ENCODE measurements at places on chromosomes 1 and 21.

- no peak for DNase-seq
Measured at GRCh38 chr1:153355445-153356071, 2.1 kb upstream of the S100A9 start.

DNA sequence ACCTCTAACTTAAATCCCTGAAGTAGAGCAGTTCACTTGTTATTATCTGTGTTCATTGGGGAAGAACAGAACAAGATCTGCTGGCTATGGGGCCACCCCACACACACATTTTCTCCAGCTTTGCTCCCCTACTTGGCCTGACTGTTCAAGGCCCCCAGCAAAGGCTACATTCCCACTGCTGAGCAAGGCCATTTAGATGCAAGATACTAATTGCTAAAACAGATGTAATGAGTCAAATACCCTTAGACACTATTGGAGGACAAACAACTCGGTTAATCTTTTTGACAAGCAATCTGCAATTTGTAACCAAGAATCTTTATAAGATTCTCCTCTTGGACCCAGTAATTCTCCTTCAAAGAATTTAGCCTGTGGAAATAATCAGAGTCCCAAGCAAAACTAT is 67.7 kb downstream of the NAV1 start:
- DNase-seq: no peak

- DNase-seq: no peak
Measured at GRCh38 chr21:42440187-42440792, 36.6 kb downstream of the UBASH3A start.

DNA sequence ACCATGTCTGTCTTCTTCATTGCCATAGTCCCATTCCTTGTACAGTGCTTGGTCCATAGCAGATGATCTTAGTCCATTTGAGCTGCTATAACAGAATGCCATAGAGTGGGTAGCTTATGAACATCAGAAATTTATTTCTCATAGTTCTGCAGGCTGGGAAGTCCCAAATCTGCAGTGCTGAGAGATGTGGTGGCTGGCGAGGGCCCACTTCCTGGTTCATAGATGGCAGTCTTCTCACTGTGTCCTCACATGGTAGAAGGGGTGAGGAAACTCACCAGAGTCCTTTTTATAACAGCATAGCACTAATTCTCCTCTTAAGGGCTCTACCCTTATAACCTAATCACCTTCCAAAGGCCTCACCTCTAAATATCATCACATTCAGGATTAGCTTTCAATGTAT is 23.1 kb upstream of the RAP1A start:
- DNase-seq: peak; percentile 63

DNA sequence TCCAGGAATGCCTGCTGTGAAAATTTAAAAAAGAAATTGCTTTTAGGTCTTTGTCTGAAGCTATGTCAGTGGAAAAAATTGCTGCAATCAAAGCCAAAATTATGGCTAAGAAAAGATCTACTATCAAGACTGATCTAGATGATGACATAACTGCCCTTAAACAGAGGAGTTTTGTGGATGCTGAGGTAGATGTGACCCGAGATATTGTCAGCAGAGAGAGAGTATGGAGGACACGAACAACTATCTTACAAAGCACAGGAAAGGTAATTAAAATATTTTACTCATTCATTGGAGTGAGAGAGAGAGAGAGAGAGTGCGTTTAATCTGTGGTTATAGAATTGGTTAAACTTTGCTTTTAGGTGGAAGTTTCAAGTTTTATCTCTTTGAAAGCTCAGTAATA is 20.0 kb downstream of the CDC73 start:
- no peak for DNase-seq

GRCh38 chr1:234402939-234403338 is 29.7 kb downstream of the COA6 start:
- no peak for DNase-seq

GRCh38 chr1:45531873-45532272 is 10.2 kb upstream of the PRDX1 start:
- no peak for DNase-seq

DNA sequence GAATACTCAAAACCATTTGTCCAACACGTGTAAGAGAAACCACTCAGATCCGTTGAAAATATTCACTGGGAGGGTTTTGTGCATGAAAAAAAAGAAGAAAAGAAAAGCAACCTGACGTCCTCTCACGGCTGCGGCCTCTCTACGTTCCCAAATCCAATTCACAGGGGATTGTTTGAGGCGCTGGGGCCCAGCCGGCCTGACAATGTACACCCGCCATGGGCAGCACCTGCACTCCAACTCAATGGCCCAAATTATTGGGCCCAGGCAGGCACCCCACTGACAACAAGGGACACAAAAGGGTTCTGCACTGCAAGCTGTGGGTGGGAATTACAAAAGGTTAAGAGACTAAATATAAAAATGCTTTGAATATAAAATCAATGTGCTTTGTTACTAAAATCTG is 41.5 kb downstream of the MORN1 start:
- DNase-seq: no peak

DNA sequence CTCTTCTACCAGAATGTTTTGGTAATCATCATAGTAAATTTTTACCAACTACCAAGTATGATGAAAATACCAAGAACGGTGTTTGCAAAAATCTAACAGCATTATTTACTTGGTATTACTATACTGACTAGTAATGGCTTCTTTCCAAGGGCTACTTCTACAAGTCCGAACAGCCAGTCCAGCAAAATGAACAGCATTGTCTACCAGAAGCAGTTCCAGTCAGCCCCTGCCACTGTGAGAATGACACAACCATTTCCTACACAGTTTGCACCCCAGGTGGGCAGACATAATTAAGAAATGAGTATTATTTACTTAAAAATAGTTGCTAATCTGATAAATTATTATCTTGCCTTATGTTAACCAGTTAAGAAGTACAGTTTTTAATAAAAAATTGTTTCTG is 33.8 kb upstream of the MYOCOS start:
- DNase-seq: no peak

DNA sequence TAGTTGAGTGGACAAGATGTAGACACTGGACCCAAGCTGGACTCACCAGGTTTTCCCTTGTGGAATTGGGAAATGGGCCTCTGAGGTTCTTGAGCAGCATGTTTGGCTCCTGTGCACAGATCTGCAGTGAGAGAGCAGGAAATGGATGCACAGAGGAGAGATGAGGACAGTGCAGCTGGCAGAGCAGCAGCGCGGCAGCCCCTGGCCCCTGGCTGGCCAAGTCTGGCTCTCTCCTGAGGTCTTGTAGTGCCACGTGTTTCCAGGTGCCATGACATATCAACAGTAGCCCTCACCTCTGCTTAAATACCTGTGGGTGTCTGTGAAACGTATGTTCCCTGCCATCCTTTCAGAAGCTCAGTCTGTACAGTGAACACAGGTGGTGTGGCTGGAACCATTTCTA is 19.2 kb upstream of the BCL10 start:
- DNase-seq: no peak

DNA sequence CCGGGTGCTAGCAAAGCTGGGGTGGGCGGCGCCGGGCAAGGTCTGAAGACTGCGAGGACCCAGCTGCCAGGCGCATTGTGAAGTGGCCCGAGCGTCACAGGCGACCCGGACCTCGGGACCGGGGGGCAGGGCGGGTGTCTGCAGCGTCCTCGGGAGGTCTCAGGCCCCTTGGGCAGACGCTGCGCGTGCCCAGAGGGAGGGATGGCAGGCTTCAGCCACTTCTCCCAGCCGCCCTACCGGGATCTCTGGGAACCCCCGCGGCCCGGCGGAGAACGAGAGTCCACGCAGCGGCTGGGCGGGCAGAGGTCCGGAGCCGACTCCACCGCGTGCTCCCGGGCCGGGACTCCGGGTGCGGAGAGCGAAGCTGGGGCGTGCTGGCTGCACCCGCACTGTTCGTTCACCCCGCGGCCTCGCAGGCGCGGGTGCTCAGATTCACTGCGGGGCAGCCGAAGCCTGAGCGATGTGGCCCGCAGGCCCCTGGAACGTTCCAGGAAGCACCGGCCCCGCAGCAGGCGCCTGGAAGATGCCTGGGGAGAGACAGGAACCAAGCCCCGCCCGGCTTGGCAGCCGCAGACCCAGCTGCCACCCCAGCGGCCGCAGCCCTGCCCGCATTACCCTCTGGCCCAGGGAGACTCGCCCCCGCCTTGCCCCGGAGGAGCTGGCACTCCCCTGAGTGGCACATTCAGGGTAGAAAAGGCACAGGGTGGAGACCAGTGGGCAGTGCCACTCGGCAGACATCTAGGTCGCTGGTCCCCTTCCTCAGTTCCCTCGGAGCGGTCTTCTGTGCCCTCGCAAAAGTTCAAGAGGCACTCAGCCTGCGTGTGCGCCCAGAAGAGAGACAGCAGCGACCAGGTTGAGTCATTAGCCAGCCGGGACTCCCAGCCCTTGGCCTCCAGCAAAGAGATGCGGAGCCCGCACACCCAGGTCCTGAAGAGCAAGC is at the start of gene CCDC185:
TSS of gene CCDC185 (plus strand) at position 141 of the 940 bp plus-strand sequence. CDS start at position 202, 61 bp downstream.
- no peak for DNase-seq

GRCh38 chr1:61279570-61279969 is 197.2 kb downstream of the NFIA start:
- DNase-seq: no peak

- no peak for DNase-seq
Measured at GRCh38 chr1:207973898-207974568, 63.1 kb upstream of the CD34 start.

DNA sequence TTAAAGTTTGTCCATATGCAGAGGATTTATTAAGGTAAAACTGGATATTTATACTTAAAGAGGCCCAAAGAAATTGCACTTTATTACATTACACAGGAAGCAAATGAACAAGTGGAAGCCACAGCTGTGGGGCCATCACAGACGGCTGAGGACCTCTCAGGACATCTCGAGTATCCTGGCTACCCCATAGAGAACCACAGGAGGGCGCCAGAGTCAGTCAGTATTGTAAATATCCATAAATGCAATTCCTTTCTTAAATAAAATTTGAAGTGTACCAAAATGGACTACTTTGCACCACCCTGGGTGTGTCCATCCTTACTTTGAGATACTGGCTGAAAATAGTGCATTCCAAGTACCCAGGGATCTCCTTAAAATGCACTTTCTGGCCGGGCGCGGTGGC is 257.2 kb downstream of the MRPL39 start:
- DNase-seq: peak; percentile 46

DNA sequence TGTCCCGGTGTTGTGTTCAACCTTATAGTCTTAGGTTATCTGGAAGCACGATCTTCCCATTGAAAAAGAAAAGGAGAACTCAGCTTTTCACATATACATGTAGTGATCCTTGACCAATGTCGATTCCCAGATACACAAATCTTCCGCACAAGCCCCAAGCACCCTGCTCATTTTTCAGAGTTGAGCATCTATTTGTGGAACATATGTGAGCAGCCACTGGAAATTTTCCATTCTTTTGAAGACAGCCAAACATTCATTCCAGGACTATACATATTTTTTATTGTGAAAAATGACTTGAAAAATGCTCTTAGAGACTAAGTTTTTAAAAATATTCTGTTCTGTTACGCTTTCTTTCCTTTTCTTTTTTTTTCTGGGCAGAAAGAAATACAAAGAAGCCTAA is 371.9 kb downstream of the RGS7 start:
- no peak for DNase-seq

DNA sequence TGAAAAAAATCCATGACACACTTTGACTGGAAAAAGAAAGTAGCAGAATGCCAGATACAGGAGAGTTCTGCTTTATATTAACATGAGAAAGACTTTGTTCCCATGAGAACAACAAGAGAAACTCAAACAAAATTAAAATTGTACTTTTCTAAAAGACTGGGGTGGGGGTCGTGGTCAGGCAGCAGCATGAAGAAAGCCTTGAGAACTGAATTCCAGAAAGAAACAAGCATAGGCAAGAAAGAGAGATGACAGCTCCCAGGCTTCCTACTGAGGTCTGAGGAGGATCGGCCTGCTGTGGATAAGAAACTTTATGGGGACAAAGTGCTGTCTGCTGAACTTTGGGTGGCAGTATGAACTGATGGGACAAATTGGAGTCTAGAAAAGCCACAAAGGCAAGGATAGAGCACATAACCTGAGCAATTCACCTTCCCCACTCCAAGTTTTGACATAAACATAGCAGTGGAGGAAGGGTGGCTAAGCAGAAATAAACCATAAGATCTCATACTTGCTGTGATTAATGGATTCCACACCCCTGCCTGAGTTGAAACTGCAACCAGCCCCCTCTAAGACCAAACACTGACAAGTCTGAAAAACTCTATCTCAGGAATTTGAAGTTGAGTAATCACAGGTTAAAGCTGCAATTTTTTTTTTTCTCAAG is 43.7 kb downstream of the COL6A1 start:
- no peak for DNase-seq

DNA sequence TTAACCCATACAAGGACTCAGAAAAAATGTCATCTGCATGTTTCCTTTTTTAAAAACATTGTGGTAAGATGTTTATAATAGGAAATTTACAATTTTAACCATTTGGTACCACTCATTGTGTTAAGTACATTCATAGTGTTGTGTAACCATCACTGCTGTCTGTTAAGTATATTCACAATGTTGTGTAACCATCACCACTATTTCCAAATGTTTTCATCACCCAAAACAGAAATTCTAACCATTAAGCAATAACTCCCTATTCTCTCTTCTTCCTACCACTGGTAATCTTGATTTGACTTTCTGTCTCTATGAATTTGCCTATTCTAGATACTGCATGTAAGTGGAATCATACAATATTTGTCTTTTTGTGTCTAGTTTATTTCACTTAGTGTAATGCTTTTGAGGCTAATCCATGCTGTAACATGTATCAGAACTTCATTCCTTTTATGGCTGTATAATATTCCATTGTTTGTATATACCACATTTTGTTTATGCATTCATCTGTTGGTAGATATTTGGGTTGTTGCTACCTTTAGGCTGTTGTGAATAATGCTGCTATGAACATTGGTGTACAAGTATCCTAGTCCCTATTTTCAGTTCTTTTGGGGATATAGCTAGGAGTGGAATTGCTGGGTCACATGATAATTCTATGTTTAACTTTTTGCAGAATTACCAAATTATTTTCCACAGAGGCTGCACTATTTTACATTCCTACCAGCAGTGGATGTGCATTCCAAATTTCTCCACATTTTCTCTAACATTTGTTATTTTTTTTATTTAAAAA is 14.1 kb downstream of the HIPK1 start:
- DNase-seq: no peak

DNA sequence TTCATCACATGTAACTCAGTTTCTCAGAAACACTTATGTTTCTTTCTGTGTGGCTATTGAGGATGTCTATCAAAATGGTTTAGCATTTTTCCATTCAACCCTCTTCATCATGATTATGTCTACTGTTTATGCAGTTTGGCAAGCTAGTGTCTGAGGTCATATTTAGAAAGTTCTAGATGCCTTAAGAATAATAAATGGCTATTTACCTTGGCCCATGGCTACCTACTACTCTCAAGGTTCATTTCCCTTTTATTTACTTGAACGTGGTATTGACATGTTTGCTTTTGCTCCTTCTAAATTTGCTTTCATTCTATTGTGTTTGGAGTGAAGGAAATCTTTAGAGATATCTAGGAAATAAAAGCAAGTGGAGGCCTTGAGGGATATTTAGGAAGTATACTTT is 193.7 kb upstream of the OLFM3 start:
- no peak for DNase-seq

DNA sequence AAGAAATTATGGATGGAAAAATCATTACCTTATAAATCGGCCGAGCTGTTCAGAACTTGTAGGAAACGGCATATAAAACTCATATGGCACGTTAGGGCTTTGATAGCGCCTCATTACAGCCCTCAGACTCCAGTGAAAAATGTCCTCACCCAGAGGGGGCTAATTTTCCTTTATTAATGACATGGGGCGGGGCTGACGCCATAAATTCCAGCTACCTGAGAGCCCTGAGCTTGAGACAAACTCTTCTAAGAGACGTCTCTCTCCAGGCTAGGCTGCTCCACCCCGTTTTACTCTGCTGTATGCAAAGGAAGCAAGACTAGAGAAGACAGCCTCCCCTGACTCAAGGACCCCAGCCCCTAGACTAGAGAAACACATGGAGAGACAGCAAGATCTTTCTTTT is 149.4 kb downstream of the TRABD2B start:
- DNase-seq: no peak

GRCh38 chr1:183143576-183144315 is 42.3 kb upstream of the LAMC2 start:
- DNase-seq: no peak
